Left renal pelvis (tissue), 4 donors: ENCODE measurements at places on chromosomes 11 and 22.

DNA sequence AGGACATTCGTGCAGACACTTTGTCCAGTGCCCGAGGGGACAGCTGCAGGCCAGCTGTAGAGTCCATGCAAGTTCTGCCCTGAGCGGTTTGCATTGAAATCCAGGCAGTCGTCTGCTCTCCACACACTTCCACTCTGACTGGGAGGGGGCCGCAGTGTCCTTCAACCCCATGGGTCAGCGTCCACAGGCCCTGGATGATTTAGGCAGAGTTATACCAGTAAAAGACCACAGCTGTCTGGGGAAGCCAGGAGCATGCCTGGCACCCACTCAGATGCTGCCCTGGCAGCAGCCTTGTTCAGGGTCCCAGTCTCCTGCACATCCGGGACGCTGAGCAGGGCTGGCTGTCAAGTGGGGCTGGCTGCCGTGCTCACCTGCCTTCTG, 26.5 kb downstream of the KRTAP5-5 start:
- no peak for DNase-seq

DNA sequence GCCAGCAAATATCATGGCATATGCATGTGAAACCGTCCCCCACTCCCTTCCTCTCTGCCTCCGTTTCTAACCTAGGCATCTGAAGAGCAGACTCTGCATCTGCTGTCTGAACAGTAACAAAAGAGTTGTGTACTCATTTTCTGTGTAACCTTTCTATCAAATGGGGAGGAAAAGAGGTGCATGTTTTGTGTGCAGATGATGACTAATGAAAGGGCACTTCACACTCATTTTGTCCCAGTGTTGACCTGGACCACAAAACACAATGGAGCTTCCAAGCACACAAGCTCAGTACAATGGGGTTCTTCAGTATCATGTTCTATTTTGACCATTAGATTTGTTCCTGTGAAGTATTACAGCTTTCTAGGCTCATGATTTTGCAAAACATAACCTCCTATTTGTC, 13.0 kb downstream of the JHY start:
- no peak for DNase-seq

DNA sequence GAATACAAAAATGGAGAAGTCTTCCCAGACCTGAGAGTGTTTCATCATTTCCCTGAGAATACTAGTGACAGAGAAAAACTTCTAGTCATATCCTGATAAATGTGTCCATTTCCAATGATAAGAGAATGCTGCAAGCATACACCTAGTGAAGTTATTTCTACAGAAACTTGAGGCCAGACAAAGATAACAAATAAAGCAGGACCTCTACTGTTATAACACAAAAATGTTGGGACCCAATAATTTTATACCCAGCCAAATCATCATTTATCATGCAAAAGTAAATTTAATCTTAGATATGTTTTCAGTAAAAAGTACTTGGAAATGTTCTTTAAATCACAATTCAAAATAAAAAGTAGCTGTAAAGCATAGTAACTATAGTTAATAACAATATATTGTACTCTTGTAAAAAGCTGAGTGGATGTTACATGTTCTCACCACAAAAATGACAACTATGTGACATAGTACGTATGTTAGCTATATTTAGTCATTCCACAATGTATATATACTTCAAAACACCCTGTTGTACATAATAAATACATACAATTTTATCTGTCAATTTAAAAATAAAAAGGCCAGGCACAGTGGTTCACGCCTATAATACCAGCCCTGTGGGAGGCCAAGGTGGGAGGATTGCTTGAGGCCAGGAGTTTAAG, 12.6 kb downstream of the RRAS2 start:
- no peak for DNase-seq

GRCh38 chr22:49624421-49625177, 203.1 kb downstream of the BRD1 start:
- no peak for DNase-seq

DNA sequence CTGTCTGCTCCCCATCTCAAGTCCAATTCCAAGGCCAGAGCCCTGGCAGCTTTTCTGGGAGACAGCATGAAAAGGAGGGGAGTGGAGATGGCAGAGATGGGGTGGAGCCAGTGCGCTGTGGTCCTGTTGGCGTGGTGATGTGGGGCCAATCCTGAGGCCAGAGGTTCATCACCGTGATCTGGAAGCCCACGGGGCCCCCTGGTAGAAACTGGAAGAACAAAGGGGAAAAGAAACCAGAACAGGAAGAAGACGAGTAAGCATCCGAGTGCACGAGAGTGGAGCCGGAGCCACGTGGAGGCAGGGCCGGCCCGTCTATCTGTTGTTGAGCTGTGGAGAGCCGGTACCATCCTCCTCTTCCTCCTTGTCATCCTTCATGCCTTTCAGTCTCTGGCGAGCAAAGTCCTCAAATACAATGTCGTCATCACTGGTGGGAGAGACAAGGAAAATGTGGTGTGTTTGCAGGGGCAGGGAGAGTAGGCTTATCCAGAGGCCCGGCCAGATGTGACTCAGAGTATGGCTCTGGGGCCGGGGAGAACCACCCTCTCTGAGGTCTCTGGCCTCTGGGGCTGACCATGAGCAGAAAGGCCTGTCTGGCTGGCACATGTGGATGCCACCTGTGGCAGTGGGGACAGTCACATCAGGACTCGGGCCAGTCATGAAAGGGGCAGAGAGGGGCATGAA, 25.4 kb downstream of the TPBGL start:
- DNase-seq = no peak

DNA sequence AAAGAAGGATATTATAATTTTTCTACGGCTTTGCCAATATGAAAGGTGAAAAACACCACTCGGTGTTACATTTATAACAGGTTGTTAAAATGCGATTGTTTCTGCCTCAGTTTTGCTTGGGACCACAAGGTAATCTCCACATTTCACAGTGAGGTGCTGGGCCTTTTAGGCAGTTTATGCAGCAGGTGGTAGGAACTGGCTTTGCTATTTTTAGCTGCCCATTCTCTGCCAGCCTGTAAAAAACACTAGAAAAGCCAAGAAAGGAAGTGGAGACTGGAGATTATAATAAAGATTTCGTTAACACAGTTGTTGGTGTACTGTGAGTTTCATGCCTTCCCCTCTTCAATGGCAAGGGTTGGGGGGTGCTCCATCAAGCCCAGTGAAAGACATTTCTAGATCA, 8.0 kb upstream of the MRPL16 start:
- DNase-seq = no peak

- no peak for DNase-seq
Measured at GRCh38 chr11:61686469-61686868, 6.3 kb downstream of the DAGLA start.

DNA sequence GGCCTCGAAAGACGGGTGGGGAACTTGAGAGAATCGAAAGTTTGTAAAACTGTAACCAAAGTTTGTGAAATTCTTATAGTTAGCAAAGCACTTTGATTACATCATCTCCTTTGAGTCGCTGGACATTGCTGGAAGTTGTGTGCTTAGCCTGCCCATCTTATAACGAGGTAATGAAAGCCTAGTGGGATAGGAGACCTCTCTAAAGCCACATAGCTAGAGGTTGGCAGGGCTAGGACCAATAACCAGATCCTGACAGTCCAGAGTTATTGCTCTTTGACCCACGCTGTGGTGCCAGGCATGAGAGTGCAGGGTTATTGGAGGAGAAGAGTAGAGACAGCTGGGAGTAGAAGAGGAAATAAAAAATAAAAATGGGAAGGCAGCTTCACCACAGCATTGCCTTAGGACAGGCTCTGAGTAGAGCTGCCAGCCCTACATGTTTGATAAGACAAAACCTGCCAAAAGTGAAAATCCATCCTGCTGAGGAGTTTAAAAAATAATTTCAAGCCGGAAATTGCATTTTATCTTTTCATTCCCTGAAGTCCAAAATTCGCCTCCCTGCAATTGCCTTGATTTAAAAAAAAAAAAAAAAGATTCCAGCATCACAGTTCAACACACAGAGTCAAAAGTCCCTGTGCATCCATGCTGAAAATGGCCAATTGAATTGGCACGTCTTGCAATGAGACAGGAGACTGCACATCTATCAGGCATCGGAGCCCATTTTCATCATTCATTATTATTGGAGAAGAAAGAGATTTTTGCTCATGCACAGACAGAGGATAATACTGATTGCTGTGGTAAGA, 225.5 kb upstream of the POU2AF2 start:
- no peak for DNase-seq

GRCh38 chr11:76239483-76240160, 33.3 kb upstream of the WNT11 start:
- DNase-seq = no peak

DNA sequence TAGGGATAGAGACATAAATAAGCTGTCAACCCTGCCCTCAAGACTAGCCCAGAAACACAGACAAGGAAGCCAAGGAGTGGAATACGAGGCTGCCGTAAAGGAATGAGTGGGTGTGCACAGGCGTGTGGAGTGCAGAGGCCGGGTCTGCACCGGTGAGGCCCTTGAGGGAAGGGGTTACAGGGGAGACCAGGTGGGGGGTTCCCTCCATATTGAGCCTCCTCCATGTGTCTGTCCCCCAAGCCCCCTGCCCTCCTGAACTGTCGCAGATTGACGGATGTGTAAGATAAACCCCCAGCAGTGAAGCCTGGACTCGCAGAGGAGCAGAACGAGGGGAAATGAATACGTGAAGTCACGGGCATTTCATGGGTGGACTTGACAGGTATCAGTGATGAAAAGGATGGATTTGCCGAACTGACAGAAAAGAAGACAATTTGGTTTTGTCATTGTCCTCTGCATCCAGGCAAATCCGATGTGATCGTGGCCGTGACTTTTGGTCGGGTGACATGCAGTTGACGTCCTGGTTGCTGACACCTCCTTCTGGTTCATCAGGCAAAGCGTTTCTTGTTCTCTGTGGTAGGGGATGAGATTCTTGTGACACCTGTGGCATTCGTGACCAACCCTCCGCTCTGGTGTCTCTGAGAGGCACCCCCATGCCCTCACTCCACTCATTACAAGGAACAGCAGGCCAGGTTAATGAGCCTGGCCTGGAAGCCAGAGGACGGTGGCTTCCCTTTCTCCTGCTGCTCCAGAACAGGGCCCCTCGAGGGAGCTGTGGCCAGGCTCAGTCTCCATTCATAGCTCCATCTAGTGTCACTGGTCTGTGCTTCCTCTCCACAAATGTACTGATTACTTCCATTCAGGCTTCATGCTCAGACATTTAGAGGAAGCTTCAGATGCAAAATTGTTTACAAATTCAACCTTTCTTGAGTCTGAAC, 223.1 kb upstream of the B3GAT1 start:
- no peak for DNase-seq

DNA sequence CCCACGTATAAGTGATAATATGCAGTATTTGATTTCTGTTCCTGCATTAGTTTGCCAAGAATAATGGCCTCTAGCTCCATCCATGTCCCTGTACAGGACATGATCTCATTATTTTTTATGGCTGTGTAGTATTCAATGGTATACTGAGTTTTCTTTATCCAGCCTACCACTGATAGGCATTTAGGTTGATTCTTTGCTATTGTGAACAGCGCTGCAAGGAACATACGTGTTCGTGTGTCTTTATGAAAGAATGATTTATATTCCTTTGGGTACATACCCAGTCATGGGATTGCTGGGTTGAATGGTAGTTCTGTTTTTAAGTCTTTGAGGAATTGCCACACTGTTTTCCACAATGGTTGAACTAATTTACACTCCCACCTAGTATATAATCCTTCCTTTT, 1.5 kb upstream of the FAM111A start:
- DNase-seq = no peak

DNA sequence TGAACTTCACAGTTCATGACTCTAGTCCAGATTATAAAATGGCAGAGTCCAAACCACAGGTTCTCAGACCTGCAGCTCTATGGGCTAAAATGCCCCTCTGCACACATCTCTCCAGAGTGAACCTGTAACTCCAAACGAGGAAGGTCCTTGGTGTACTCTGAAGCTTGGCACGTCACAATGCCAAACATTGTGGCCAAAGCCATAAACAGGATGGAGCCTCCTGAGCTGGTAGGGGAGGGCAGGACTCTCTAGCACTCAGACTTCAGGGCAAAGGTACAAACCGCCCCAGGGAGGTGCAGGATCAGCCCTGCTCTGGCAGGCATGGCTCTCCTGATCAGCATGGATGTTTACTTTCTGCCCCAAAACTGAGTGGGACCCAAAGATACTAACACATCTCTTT, 2.3 kb downstream of the SCUBE2 start:
- DNase-seq = no peak

- DNase-seq = no peak
Measured at GRCh38 chr11:126282361-126282735, 545 bp upstream of the TIRAP start.

- no peak for DNase-seq
Measured at GRCh38 chr22:29346659-29347058, 31.2 kb upstream of the RASL10A start.

GRCh38 chr11:62130283-62131169, 6.7 kb downstream of the INCENP start:
- DNase-seq = no peak

DNA sequence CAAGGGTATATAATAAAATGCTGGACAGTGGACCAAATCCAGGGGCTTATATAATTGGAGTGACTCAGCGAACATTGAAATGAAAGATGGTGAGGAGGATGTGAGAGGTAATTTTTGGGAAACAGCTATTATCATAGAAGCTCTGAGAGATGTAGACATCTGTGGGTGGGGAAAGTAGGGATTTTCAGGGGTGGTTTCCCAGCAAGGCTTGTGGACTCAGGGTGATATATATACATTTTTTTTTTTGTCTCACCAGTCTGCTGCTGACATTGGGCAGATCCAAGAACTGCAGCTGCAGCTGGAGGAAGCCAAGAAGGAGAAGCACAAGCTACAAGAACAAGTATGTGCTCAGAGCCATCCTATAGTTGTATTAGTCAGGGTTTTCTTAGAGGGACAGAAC, 208.1 kb downstream of the MYO18B start:
- DNase-seq = no peak

GRCh38 chr22:26656891-26657851, at the start of gene MIAT:
MIAT (plus strand) TSS chr22:26657588.
- no peak for DNase-seq

GRCh38 chr11:124644426-124645280, 22.0 kb downstream of the TBRG1 start:
- no peak for DNase-seq

DNA sequence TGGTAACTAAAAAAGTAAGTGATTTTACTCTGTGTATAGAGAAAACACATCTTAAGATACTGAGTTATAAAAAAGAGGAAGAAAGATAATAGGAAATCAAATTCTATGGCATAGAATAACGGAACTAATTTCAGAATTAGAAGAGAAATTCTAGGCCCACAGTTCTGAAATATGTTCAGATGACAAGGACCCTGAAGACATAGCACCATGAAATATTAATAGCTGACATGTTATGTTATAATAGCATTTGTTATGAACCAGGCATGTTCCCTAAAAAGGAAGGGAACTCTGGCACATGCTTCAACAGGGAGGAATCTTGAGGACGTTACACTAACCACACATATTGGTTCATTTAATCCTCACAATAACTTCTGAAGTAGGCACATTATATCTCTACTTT, 32.7 kb downstream of the PRDM10 start:
- DNase-seq = no peak

- DNase-seq = no peak
Measured at GRCh38 chr22:42939941-42940653, 74.9 kb downstream of the PACSIN2 start.

DNA sequence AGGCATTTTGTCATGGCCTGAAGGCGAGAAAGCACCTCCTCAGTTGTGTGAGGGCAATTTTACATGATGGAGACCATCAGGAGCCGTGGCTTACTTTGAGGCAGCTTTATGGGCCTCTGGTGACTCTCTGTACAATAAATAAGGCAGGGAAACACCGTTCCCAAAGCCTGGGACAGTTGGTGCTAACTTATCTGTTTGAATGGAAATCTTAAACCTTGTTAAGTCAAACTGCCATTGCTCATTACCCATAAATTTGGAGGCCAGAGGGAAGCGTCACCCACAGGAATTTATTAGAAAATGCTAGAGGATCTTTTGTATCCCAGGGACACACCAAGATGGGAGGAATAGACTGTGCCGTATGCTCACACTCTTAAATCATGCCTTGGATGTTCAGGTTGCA, 1156.9 kb downstream of the BRD1 start:
- DNase-seq = no peak
